Stimulated activated CD8-positive, alpha-beta memory T cell treated with anti-CD3 and anti-CD28 coated beads, Interleukin-7, amount 100 ng/mL, for 1 hour (primary cell): ENCODE measurements at places on chromosomes 7 and 10.

DNA sequence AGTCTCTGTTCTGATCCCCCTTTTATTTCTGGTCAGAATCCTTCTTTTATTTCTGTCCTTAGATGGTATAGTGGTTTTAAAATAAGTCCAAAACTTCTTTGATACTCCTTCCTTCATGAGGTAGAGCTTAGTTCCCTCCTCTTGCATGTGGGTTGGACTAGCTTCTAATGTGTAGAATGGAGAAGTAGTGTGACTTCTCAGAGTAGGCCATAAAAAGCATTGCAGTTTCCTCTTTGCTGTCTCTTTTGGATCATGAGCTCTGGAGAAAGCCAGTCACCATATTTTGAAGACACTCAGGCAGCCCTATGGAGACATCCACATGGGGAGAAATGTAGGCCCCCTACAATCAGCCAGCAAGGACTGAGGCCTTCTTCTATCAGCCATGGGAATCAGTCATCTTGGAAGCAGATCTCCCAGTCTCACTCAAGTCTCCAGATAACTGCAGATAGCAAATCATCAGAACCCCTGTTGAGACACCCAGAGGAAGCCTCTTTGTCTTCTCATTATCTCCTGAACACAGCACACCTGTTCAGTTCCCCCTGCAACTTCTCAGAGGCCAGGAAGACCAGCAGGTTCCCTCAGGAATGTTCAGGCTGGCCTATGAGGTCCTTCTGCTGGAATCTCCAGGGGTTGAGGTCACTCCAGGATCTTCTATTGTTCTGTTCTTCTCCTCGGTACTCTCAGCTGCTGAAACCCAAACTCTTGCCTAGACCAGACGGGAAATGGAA, 511.9 kb upstream of the ZMIZ1 start:
- DNase-seq, result no peak

GRCh38 chr7:151600331-151600730, 80.6 kb upstream of the RHEB start:
- no peak for DNase-seq

DNA sequence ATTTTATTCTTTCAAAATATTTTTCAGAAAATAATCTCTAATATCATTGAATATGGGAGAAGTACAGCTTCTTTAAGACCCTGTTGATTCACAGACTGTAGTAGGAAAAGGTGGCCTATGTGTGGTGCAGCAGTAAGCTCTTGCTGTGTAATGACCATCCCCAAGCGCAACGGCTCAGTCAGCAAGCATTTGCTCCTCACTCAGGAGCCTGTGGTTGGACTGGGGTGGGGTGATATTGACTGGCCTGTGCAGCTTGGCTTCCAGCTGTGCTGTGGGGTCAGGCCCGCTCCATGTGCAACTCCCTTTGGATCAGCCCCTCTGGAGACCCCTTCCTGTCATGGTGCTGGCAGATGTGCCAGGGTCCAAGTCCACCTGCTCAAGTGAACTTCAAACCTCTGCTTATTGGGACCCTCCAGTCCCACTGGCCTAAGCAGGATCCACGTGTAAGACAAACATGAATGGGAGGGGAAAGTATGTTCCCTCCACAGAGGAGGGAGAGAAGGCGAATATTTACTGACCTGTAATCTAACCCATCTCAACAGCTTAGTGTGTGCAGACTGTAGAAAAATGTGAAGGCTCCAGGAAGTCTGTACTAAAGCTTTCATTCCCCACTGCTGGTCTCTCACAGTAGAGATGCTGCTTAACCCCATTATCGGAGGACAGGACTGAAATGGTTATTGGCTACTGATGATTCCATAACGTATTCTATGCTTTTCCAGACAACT, 239.7 kb downstream of the WDR37 start:
- no peak for DNase-seq

GRCh38 chr7:158257516-158258410, 329.9 kb downstream of the PTPRN2 start:
- no peak for DNase-seq

GRCh38 chr7:40810274-40810673, 675.5 kb downstream of the SUGCT start:
- no peak for DNase-seq

DNA sequence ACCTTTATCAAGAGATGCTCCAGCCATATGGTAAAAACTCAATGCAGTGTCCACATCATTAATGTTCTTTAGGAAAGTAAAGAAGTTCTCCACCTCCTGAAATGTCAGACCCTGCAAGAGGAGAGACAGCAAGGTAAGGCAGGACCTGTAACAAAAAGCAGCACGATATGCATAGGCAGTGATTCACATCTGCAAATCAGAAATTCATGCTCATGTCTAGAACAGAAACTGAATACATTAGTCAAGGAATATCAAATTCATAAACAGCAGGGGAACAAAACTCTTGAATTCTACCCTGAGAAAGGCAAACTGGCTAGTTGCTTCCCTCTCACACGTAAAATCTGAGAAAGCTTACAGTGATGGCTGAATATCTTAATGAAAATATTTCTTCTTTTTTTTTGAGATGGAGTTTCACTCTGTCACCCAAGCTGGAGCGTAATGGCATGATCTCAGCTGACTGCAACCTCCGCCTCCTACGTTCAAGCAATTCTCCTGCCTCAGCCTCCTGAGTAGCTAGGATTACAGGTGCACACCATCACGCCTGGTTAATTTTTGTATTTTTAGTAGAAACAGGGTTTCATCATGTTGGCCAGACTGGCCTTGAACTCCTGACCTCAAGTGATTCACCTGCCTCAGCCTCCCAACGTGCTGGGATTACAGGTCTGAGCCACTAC, 53.3 kb upstream of the DNAJB12 start:
- DNase-seq, result no peak

DNA sequence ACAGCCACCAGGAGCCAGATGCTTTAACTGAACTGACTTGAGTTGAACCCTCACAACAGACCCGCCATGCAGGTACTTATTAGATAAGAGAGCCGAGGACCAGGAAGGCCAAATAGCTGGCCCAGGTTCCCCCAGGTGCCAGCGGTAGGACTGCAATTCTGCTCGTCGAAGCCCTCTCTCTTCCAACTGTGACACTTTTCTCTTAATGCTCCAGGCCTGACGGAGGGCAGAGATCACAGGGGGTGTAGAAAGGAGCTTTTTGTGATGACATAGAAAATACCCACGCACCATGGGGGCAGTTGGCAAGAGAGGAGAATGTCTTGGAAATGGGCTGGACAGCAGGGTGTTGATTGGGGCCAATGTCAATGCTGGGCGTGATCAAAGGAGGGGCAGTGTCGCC, 208.5 kb downstream of the PLXNA4 start:
- no peak for DNase-seq

DNA sequence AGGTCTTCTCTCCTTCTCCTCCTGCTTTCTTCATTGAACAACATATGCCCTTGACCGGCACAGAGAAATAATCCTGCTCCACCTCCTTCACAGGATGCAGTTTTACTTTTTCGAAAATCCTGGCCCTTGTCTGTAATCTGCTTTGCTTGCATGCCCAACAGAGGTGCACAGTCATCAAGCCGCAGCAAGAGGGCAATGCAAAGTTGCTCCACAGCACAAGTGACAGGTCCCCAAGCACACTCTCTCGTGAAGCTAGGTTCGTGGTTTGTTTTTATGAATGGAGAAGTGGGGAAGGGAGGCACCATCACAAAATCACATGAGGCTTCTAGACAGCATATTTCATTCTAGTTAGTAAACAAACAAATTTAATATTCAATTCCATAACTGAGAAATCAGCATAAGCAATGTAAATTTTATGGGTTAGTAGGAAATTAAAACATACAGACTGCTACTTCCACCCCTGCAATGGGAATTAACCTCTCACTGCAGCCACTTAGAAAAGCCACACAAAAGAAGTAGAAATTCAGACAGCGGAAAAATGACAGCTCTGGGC, 178.8 kb downstream of the TPK1 start:
- DNase-seq, result no peak

- DNase-seq, result no peak
Measured at GRCh38 chr7:130367088-130367755, 13.1 kb upstream of the CPA1 start.

DNA sequence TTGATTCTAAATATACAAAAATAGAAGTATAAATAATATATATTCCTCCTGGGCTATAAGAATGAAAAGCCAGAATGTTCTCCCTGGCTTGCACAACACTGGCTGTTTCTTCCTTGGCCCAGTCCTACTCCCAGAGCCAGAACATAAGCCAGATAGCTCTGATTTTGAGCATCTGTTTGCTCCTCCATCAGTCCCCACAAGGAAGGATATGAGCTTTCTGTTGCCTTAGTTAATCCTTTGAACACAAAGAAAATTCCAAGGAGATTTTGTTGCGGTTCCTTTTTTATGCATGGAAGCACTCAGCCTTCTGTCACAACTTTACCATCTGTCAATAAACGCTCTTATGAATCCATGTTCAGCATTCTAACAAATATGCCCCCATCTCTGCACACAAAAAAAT, 361.8 kb downstream of the IPMK start:
- no peak for DNase-seq

- no peak for DNase-seq
Measured at GRCh38 chr10:126087796-126088505, 191.6 kb downstream of the FANK1 start.

DNA sequence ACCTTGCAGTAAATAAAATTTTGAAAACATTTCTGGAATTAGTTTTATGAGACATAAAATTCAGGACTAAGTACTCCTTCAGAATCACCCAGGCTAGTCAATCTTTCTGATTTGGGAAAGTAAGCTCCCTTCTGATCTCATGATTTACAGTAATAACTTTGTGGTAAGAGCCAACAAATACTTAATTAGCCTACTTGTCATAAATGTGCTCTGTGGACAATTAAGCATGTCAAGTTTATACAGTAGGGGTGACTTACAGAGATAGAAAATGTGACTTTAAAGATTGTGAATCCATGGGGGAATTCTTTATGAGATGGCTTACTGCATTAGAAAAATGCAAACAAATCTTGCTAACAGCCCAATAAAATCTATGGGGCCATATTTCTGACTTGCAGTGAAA, 616.9 kb upstream of the GHITM start:
- DNase-seq, result no peak
